ENCODE measurements at places on chromosomes 4 and X.

DNA sequence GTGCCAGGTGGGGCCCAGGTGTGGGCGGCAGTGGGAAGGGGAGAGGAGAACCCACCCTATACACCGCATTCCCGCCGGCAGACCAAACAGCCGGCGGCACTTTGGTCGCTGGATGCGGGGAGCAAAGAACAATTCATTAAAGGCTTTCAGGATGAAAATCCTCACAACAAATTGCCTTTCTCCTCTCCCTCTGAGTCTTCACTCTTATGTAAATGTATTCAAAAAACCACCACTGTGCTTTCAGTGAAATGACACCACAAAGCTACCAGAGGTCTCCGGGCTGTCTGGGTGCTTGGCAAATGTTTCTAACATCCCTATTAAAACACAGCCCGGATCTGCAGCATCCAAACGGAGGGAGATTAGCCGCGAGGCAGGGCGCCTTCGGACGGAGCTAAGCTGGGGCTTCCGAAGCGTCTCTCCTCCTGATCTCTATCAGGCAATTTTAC is 171.8 kb upstream of the TBL1X start:
- DNase-seq, result no peak

DNA sequence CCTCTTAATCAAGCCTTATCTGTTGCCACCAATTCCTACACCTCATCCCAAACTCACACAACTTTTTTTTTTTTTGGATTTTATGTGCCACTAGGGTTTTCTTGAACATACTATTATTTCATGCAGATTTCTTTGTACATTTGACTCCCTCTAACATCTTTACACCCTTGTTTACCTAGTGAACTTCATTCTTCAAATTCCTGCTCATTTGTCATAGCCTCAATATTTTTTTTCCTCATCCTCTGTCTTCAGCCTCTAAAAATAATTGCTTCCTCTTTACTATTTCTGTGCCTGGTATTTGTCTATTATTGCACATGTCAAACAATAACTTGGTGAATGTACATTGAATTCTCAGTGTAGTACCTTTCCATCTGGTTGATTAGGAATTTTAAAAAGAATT is 22.0 kb downstream of the NBDY start:
- DNase-seq, result no peak

GRCh38 chr4:85556283-85556682 is 81.3 kb downstream of the ARHGAP24 start:
- DNase-seq, result no peak

- DNase-seq, result no peak
Measured at GRCh38 chrX:20046864-20047263, 56.0 kb upstream of the BCLAF3 start.

DNA sequence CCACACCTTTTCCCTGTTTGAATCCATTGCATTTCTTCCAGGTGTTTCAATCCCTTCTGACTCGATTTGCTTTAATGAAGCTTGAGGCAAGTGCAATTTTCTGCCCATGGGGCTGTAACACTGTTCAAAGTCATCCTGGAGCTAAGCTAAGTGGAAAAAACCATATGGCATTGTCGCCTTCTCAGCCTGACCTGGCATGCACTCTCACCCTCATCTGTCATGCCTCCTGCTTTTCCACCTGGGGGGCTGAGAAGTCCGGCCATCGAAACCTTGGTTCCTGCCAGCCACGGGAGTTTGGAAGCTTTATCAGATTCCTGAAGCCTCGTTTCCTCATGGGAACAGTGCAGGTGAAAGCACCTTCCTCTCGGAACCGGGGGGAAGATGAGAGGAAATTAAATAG is 38.2 kb downstream of the WFS1 start:
- DNase-seq, result no peak

- no peak for DNase-seq
Measured at GRCh38 chrX:10166731-10167151, 10.0 kb downstream of the CLCN4 start.

DNA sequence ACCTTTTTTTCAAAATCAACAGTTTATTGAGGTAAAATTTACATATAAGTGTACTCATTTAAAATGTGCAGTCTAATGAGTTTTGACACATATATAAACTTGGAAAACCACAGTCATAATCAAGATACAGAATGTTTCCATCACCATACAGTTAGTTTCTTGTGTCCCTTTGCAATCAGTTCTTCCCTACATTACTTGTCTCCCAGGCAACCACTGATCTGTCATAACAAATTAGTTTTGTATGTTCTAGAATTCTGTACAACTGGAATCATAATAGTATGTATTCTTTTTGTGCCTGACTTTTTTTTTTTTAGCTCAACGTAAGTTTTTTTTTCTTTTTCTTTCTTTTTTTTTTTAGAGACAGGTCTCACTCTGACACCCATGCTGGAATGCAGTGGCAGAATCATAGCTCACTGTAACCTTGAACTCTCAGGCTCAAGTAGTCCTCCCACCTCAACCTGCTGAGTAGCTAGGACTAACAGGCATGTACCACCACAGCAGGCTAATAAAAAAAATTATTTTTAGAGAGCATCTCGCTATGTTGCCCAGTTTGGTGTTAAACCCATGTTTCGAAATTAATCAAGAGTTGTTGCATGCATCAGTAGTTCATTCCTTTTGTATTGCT is 26.9 kb downstream of the ARFIP1 start:
- DNase-seq, result no peak

DNA sequence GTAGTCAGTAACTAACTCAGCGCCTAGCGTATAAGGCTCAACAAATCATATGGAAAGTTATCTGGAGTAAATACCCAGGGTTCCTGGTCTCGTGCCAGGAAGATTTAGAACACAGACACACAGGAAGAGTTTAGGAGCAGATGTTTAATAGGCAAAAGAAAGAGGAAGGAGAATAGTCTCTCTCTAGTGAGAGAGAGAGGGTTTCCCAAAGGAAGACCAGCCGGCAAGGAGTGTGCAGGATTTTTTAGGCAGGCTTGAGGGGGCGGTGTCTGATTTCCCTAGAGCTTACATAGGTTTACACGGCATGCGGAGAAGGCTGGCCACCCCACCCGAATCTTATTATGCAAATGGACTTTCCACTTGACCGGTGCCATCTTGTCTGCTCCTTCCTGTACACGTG is 284.0 kb upstream of the FRG1 start:
- DNase-seq, result no peak

DNA sequence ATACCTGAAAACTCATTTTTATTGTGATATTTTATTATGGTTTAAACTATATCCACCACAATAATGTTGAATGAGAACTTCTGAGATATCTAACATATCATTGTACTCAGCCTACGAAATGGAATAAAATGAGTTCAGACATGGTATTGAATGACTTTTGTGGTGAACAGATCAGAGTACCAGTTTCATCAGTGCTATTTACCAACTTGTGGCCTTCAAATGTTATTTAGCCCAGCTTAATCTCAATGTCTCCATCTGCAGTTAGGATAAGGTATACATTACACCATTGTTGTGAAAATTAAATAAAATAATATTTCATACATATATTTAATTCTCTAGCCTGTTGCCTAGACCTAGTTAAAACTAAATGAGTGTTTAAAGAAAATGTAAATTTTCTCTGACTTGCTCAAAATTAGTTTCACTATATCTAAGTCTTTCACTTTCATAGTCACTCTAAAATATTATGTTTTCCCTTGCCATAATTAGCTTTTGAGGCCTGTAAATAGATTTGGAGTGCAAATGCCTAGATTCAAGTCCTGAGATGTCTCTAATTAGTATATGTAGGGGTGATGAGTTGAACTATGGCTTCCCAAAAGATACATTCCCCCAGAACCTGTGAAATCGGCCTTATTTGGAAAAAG is 594.2 kb downstream of the STPG2 start:
- no peak for DNase-seq

DNA sequence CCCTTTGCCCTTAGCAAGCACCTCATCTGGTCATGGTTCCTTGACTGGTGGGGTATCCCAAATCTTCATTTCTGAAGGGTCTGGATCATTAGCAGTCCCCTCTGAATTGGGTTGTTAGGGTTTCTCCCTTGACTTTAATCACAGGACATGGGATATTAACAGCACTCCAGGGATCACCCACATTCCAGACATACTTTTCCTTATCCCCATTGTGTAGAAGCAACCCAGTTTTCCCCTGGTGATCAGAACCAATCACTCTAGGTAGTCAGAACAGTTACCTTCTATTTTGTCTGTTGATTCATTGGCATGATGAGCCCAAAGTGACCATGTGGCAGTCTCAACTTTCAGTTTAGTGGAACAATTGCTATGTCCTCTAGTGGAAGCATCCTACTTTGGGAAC is 29.1 kb upstream of the GRSF1 start:
- DNase-seq, result no peak

DNA sequence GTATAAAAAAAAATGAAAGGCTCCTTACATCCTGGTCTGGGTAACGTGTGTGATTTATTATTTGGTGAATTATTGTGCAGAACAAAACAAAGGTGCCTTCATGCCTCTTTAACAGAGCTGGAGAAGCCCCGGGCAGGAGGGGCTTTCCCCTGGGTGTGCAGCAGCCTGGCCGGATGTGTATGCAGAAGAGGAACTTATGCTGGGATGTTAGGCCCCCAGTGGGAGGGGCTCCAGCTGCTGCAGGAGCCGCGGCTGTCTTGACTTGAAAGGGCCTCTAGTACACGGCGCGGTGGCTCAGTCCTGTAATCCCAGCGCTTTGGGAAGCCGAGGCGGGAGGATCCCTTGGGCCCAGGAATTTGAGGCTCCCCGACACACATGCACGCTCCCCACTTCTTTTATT is 16.0 kb downstream of the CCNQ start:
- DNase-seq, result no peak

DNA sequence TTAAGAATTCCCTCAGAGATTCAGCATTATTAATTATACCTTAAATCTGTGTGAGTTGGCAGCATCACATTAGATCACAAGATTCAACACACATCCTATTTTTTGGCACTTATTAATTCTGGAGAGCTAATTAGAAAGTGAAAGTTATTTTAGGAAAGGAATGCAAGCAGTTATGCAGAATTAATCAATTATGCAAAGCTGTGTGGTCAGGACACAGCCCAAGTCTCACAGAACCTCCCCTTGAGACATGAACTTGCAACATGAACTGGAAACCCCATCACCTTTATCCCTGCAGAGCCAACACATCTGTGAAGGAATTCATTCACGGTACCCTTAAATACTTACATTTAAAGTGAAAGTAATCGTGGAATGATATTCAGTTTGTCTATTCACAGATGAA is 80.5 kb downstream of the TSPAN5 start:
- DNase-seq, result no peak

DNA sequence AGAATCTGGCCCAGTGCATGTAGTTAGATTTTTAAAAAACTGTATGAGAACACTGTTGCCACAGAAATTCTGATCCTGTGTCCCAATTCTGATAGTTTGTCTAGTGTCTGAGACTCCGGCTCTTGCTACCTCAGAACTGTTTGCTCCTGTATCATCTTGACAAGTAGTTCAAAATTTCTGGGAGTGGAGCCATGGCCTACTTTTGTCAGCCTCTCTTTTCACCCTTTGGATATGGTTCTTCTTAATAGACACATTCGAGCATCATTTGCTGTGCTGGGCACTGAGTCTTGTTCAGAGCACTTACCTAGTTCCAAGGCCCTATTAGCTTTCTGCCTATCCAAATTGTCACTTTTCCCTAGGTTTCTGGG is 46.9 kb downstream of the ATP10D start:
- no peak for DNase-seq

DNA sequence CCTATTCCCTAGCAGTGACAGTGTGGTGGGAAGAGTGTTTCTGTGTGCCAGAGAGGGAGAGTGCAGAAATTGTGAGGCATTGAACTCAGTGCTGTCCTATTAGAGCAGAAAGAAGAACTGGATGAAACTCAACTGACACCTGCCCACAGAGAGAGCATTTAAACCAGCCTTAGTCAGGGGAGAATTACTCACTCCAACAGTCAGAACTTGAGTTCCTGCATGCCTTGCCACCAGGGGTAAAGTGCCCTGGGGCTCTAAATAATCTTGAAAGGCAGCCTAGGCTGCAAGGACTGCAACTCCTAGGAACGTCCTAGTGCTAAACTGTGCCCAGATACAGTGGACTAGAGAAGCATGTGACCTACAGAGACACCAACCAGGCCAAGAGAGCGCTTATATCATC is 12.8 kb downstream of the CYSLTR1 start:
- DNase-seq, result no peak

DNA sequence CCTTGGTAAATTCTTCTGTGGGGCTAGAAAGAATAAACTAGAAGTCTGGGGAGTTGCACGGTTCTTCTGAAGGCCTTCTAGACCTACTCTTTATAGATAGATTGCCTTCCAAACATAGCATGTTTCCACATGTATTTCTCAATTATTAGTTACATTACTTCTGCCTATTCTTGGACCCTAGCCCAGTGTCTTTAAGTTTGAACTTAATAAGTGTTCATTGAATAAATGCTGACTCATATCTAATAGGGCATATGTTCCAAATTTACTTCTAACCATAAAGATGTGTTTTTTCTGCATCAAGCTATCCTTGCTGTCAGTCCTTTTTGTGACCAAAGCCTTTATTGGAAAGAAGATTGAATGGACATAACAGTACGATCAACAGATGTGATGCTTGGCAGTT is 503.6 kb upstream of the ZFP42 start:
- no peak for DNase-seq

DNA sequence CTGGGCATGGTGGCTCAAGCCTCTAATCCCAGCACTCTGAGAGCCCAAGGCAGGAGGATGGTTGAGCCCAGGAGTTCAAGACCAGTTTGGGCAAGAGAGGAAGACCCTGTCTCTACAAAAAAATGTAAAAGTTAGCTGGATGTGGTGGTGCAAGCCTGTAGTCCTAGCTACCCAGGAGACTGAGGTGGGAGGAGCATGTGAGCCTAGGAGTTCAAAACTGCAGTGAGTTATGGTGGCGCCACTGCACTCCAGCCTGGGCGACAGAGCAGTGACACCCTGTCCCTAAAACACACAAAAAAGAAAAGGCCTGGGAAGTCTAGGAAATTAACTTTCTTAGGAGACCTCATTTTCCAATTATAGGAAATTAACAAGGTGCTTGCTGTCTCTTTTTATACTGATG is 76.8 kb downstream of the JAKMIP1 start:
- peak; percentile 45 for DNase-seq

DNA sequence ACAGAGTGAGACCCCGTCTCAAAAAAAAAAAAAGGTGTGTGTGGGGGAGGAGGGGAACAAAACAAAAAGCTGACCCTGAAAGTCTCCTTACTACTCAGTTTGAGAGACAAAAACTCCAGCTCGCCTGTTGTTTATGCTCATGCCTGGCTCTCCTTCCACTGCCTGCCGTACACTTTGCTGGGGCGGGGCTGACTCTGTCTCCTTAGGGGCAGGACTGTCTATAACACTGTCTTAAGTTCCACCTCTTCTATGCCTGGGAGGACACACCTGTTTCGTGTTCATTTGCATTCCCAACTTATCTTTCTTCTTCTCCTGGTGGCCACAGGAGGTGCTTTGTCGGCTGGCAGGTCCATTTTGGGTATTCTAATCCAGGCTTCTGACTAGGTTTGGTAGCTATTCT is 81.4 kb downstream of the MTNR1A start:
- DNase-seq, result no peak

Data from coronary artery (tissue), 2 donors.